Activated CD8-positive, alpha-beta memory T cell treated with anti-CD3 and anti-CD28 coated beads, Interleukin-2, amount 10 ng/mL, durations not matched to agents 7 days and 5 days (primary cell): ENCODE measurements at places on chromosomes 2 and 18. TPM values are rescaled to one million over a fixed set of nuclear protein-coding genes. Genes with fewer than 3 reads are reported as not detected.

KCNK3 gene
- not detected for total RNA-seq

RPRM gene
- total RNA-seq = not detected

MC4R gene
- total RNA-seq = not detected

GCG gene
- not detected for total RNA-seq

TWIST2 gene
- not detected for total RNA-seq

TCF23 gene
- not detected for total RNA-seq

PKDCC gene
- not detected for total RNA-seq

GAREM2 gene
- 2.5 TPM for total RNA-seq

GALNT5 gene
- total RNA-seq = not detected

HS1BP3 gene
- total RNA-seq = 12.9 TPM

ELOA2 gene
- total RNA-seq = not detected

ZNF385B gene
- not detected for total RNA-seq

ANKRD29 gene
- total RNA-seq = not detected

ACADL gene
- total RNA-seq = not detected
